HAP-1 (cell line): ENCODE measurements at places on chromosomes 5 and 9.

GRCh38 chr5:5772202-5772601, 349.7 kb downstream of the ICE1 start:
- DNase-seq, result no peak

- no peak for DNase-seq
These were observed 2.2 kb downstream of the PAX5 start for GRCh38 chr9:37031902-37032301.

- DNase-seq, result no peak
These were observed 4.3 kb upstream of the DHFR start for GRCh38 chr5:80659106-80659505.

GRCh38 chr9:88938189-88938588, 53.1 kb upstream of the S1PR3 start:
- DNase-seq, result no peak
